Stimulated activated CD4-positive, alpha-beta T cell treated with anti-CD3 and anti-CD28 coated beads, Interleukin-12 subunit alpha, Interleukin-12 subunit beta, amount 100 ng/mL, for 48 hours (primary cell): ENCODE measurements at places on chromosomes 2 and 18.

DNA sequence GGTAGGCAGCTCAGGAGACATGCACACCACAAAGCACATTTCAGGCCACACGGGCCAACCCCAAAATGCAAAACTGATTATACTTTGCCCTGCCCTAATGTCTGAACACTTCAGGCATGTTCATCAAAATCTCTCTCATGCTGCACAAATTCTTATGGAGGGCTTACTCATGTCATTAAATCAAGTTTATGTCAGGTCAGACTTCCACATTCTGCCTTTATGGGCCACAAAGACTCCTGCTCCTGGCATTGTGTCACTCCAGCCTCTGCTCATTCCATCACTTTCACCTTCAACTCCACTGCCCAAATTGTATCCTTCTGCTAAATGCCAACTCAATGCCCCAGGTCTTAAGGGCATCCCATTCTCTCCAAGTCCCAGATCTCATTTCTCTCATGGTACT is 9.2 kb downstream of the UXS1 start:
- no peak for DNase-seq

DNA sequence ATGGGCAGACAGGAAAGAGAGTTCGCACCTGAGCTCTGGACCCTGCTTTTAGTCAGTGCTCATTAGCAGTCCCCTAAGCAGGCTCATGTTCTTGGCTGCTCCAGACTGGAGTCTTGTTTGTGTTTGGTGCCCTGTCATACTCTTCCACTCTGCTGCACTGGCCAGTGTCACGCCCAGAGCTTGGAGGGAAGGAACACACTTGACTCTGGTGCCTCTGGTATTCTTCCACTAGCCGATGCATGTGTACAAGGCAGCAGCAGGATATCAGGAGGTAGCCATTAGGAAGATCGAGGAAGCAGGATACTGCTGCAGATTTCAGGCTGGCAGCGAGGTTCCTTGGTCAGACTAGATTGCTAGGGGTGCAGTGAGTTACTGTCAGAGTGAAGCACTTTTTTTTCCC is 81.4 kb upstream of the B3GNT2 start:
- DNase-seq: no peak

GRCh38 chr18:10210057-10210633 is 244.3 kb upstream of the APCDD1 start:
- no peak for DNase-seq

DNA sequence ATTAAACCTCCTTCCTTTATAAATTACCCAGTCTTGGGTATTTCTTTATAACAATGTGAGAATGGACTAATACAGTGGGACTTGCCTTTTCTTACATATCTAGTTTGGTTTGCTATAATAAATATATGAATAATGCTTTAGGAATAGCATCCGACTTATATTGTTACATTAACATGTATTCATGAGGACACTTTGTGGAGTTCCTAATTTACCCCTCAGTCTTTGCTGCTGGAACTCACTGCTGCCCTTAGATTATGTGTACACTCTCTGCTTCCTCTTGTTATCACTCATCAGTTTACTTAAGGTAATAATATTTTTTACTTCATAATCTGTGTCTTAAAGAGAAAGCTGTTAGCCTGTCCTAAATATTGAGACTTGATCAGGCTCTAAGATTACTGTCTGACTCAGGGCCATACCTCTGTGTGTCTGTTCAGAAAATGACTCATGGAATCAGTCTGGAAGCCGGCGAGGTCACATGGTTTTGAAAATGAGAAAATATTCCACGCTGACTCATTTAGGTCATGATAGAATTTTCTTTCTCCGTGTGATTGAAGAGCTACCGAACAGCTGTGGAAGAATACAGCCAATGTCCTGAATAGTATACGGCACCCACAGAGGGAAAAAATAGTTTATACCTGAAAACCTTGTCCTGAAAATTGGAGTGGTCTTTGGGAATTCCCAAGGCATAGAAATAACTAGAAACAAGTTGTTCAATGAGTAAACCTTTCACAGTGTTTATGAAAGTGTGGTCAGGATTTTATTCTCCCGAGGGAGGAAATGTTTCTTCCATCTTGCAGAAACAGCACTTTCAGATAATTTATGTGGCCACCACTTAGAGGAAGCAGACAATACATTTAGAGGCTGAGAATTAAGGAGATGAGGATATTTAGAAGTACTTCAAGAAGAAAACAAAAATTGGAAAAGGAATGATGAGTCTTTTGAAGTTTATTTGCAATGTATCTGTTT is 156.4 kb downstream of the DSEL start:
- DNase-seq: peak; percentile 21

GRCh38 chr2:38108907-38109731 is 33.2 kb upstream of the CYP1B1 start:
- no peak for DNase-seq

DNA sequence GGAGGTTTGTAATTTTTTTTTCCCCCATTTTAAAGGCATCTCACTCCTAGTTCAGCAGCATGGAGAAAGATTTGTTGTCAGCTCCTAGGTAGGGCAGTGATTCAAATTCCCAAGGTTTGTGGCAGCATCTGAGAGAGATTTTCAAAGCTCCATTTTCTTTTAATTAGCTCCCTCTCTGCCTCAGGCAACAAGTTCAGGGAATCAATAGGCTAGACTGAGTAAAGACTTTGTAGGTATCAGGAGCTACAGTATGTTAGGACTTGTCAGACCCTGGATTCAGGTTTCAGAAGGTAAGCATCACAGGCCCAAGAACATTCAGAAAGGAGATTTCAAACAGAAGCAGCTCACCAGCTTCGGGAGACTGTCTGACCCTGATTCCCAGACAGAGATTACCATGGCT is 273.3 kb upstream of the ERBB4 start:
- DNase-seq: no peak

DNA sequence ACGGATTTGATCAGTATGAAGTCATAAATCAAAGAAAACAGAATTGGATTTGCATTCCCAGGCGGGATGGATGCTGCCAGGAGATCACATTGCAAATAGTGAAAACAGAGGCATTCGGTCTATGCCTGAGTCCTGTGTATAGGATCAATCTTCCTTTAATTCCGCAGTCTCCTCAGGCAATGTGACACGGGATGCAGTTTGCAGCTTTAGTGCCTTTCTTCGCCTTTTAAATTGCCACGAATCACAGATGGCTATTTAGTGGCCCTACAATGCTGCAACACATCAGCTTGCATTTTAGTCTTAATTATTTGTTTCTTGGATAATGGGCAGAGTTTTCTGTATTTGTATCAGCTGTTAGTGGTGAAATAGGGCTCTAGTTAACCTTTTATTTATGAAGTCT is 6.8 kb downstream of the ADCYAP1 start:
- DNase-seq: no peak

GRCh38 chr2:221133941-221134340 is 438.2 kb downstream of the EPHA4 start:
- DNase-seq: no peak

DNA sequence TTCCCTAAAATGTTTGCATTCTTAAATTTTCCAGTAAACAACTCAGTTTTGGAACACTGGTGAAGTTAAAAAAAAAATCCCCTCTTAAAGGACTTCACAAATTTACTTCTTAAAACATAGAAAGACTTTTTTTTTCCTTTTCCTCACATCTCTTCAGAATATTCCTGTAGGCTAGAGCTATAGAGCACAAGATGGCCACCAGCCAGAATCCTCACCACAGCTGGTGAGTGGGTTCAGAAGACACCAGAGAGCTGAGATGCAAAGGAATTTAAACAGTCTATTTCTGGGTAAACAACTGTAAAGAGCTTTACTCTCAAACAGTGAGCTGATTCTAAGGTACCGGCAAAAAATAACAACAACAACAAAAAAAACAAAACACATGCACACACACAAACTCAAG is 252.8 kb downstream of the LRP1B start:
- no peak for DNase-seq

- DNase-seq: no peak
Measured at GRCh38 chr2:27807476-27807875, 36.0 kb downstream of the MRPL33 start.

- no peak for DNase-seq
Measured at GRCh38 chr2:201797175-201797840, 9.0 kb upstream of the CDK15 start.

DNA sequence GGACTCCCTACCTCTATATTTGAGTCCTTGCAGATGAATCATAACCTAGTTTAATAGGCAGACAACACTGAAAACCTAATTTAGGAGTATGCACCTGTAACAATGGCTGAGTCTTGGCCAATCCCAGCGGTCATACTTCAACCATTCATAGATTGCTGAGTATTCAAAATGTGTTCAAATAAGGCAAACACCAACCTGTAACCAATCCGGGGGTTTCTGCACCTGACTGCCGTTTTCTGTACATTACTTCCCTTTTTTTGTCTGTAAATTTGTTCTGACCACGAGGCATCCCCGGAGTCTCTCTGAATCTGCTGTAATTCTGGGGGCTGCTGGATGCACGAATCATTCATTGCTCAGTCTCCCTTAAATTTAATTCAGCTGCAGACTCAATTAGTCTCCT is 338.6 kb downstream of the STK39 start:
- DNase-seq: no peak

GRCh38 chr18:49111191-49111988 is 160.6 kb upstream of the SMAD7 start:
- no peak for DNase-seq

DNA sequence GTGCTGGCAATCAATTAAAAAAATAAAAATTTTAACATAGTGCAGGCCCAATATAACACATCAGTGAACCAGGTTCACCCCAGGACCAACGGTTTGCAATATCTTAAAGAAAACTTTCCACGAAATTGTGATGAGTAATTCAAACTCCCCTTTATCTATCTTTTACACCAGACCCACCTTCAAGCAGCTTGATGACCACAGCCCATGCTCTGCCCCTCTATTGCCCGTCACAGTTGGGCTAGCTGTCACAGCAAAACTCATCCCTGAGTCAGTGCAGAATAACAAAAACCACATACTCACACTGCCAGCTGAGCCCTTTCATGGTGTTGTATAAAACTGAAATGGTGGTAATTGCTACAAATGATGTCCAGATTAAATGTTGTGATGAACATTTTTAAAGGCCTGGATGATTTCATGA is 112.5 kb upstream of the CREB1 start:
- DNase-seq: no peak

GRCh38 chr2:148658807-148659722 is 14.5 kb downstream of the EPC2 start:
- DNase-seq: no peak

DNA sequence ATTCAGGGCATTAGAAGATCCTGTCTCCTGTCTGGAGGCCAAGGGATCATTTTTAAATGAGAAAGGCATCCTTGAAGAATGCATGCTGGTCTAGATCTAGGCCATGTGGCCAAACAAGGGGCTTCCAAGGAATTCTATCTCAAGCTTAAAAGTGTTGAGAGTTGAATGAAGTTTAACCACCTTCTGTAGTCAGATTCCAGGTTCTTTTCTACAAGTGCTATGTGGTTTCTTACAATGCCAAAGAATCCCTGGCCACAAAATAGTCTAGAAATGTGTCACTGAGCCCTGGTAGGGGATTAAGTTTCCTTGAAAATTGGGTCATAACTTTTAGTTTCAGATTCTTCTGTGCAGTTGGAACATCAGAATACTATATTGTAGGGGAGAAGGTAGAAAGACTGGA is 640.7 kb upstream of the ACVR2A start:
- DNase-seq: no peak

DNA sequence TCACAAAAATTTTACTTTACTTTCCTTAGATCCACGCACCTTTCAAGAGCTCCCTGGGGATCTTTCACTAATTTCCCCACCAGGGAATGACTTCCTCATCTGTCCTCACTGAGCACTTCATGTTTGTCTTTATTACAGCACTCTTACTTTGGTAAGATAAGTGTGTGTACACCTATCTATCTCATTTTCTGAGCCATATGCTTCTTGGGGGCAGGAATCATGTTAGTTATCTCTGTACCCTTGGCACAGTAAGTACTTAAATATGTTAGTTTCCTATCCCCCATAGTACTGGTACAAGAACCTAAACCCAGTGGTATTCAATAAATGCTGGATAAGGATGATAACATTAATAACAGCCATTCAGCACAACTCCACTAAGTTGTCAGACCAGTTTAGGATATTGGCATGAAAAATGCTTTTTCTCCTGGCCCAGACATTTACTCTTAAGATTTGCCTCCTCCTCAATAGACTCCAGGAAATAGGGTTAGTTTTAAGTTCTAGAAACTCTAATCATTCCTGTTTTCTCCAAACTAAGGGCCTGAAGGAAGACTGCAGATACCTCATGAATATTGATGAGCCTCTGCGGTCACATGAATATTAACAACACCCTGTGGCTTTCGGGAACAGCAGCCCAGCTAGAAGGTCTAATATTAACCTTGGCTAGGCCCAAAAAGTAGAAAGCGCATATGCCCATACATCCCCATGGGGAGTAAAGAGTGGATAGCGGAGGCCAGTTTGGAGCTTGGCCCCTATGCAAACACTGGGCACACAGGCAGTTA is 38.2 kb downstream of the NHEJ1 start:
- DNase-seq: no peak

DNA sequence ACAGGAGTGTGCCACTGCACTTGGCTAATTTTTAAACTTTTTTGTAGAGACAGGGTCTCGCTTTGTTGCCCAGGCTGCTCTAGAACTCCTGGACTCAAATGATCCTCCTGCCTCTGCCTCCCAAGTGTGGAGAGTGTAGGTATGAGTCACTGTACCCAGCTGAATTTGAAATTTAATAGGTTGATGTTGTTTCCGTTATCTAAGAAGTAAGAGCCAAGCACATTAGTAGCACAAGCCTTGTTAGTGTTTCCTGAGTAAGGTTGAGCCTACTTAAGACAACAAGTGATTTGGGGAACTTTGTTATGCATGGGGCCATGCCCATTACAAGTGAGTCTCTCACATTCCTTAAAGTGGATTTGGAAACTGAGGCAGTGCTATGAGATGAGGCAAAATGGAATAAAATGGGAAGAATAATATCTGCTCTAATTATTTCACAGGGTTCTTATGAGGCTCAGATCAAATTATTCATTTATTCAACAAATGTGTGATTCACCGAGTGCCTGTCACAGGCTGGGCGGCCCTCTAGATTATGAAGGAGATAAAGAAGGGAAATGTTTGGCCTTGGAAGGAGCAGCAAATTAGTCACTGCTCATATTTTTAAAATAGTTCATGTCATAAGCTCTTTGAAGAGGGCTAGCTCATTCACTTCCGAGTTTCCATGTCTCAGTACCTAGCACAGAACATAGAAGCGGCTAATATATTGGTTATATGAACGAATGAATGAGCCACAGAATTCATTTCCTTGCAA is 217.2 kb downstream of the LDLRAD4 start:
- no peak for DNase-seq

GRCh38 chr2:120108749-120109148 is 95.9 kb downstream of the EPB41L5 start:
- no peak for DNase-seq

GRCh38 chr2:14197293-14197692 is 435.2 kb upstream of the LRATD1 start:
- no peak for DNase-seq

- DNase-seq: no peak
Measured at GRCh38 chr18:34339155-34339554, 114.4 kb upstream of the NOL4 start.

DNA sequence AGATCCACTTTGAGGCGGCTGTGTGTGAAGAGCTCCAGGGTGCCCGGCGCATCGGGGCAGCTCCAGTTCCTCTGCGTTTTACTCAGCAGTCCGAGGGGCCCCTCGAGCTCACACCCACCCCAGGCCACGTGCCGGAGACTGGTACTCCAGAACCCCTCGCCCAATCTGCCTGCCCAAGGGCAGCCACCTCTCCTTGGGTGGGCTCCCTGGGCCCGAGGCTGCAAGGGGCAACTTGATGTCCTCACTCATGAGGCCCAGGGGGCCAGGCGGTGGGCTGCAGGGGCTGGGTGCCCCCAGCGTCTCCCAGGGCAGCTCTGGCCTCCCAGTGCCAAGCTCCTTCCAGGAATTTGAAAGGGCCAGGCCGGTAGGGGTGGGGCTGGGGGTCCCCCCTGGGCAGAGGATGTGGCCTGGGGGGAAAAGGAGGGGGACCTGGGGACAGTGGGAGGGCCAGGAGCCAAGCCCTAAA is 16.7 kb downstream of the RAMP1 start:
- no peak for DNase-seq
